ENCODE measurements at places on chromosomes 5 and 9.

DNA sequence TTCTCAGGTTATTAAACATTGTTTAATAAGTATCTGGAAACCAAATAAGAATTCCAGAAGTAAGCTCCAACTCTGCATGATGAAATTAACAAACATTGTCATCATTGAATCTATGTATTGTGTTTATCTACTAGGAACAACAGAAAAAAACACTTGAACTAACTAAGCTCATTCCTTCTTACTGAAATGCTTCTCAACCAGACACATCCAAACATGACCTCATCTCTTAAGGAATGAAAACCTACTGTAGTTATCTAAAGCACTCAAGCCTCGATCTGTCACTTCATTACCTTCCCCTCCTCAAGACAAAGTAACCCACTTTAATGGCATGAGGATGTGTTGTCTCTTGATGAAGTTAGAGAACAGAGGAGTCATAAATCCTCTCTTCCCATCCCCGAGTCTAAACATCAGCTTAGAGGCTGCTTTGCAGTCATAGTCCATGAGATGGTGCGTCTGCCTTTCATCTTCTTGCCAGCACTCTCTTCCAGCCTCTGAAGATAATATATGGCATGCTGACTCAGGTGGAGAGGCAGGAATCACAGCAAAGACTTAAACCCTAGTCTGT is 86.5 kb downstream of the CEMIP2 start:
- no peak for DNase-seq

GRCh38 chr5:8239646-8240045 is 370.7 kb downstream of the MTRR start:
- DNase-seq, result no peak

- no peak for DNase-seq
Measured at GRCh38 chr5:138616508-138616907, 41.3 kb upstream of the HSPA9 start.

DNA sequence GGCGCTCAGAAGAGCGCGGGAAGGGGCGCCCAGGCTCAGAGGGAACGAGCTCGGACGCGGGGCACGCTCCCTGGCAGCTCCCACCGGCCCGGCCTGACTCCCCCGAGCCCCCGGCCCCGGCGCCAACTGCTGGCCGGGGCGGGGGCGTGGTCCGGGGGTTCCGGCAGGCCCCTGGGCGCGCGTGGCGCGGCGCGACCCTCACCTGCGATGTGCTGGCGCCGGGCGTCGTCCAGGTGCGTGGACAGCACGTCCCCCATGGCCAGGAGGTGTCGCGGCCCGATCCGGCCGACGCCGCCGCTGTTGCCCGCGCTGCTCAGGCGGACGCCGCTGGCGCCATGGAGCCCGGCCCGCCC is 43.5 kb upstream of the STXBP1 start:
- DNase-seq, result no peak

- peak; percentile 36 for DNase-seq
Measured at GRCh38 chr9:22240619-22241018, 206.0 kb upstream of the DMRTA1 start.

DNA sequence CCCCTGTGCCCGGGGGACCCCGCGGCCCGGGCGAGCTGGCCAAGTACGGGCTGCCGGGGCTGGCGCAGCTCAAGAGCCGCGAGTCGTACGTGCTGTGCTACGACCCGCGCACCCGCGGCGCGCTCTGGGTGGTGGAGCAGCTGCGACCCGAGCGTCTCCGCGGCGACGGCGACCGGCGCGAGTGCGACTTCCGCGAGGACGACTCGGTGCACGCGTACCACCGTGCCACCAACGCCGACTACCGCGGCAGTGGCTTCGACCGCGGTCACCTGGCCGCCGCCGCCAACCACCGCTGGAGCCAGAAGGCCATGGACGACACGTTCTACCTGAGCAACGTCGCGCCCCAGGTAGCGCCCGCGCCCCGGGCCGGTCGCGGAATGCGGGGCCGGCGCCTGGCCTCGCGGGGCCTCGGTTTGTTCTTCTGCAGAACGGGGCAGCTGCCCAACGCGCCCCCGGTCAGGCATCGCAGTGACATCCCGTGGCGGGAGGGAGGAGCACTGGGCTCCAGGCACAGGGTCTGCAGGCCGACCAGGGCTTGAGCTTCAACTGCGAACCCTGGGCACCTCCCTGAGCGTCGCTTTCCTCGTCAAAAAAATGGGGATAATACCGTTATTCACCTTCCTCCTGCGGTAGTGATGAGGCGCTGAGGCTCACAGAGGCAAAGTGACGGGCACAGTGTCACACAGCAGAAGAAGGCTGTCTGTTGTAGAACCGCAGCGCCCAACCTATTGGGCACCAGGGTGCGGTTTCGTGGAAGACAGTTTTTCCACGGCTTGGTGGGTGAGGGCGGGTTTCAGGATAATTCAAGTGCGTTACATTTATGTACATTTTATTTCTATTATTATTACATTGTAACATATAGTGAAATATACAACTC is 777 bp downstream of the ENDOG start:
- DNase-seq, result peak; percentile 64

DNA sequence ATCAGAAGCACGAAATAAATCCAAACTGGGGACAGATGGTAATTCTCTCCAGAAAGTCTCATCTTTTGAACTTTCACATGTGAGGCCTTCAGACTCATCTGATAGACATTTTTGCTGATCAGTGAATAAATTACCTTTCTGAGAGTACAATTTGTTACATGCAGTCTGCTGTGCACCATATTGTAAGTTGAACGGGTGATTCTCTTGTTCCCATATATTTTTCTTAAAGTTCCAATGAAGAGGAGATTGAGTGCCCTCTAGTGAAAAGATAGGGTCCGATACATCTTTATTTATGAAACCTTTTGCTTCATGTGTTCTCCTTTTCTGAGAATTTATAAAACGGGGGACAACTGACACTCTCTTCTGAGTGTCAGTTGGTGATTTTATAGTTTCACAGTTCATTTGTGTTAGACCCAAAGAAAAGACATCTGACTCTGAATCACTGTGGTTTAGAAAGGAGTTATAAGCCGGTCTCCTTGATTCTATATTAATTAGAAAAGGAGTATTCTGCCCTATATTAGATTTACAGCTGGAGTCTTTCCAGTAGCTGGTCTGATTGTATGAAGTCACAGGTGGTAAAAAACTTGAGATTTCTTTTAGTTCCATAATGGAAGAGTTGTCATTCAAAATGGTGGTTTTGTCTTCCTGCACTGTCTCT is 30.4 kb downstream of the GNG10 start:
- peak; percentile 64 for DNase-seq

GRCh38 chr5:132162945-132163344 is 64.7 kb downstream of the P4HA2 start:
- no peak for DNase-seq

DNA sequence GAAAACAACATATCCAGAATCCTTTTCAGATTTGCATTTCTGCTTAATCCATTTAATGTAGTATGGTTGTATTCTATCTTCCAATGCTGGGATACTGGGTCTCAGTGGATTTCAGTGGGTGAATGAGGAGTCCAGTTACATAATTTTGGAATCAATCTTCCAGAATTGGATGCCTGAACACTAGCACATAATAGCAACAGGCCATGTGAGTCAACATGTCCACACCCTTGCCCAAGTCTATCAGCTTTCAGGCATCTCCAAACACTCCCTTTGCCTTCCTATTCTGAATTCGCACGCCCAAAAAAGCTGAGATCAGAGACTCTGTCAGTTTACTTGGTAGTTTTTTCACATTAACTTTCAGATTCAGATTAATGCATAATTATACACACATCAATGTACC is 202.6 kb downstream of the TSSK1B start:
- DNase-seq, result peak; percentile 63

- no peak for DNase-seq
Measured at GRCh38 chr5:166365164-166365563, 1926.3 kb upstream of the WWC1 start.

DNA sequence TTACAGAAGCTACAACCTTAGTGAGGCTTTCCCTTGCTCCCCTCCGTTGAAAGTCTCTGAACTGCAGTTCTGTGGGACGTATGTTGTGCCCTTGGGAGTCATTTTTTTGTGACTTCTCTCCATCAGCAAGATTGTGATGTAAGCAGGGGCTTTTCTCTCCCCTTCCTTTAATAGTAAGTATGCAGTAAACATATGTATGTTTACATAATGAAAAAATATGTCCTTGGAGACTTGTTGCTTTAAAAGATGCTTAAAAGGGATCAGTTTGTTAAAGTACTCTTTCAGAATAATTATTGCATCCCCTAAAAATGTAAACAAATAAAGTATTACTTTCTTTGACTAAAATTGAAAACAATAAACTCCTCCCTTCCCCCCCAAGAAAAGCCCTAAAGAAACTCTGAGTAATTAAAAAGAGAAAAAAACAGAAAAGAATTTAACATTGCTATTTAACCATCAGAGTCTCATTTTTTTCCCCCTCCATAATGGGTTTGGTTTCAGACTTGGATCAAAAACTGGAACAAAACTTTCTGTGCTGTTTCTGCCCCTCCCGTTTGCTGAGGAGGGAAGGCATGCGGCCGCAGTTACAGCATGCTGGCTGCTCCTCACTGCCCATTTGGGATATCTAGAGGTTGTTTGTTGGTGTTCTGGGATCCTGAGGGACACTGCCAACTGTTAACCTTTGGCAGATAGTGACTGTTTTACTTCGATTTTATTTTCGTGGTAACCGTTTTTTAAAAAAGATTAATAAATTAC is 40.2 kb downstream of the TRIO start:
- DNase-seq, result no peak

Data from RWPE1 (cell line).